KG1 (cell line): ENCODE measurements at places on chromosomes 13 and 19.

DNA sequence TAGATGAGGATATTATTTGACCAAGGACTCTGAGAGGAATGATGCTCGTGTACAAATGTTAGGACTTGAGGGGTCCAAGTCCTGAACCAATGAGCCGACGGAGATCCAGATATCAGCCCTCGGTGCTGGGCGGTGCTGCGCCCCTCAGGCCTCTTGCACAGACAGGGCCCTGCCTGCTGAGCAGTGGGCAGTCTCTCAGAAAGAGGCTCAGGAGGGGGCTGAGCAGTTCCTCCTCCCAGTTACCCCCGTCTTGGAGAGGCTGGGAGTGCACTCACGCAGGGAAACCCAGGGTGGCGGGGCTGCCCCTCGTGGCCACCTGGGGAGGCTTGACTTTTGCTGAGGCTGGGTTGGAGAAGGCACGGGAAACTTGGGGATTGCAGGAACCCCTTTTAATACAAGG is 18.4 kb downstream of the TEX29 start:
- DNase-seq, result no peak

- DNase-seq, result no peak
Measured at GRCh38 chr13:105463011-105463501, 1072.4 kb downstream of the EFNB2 start.

DNA sequence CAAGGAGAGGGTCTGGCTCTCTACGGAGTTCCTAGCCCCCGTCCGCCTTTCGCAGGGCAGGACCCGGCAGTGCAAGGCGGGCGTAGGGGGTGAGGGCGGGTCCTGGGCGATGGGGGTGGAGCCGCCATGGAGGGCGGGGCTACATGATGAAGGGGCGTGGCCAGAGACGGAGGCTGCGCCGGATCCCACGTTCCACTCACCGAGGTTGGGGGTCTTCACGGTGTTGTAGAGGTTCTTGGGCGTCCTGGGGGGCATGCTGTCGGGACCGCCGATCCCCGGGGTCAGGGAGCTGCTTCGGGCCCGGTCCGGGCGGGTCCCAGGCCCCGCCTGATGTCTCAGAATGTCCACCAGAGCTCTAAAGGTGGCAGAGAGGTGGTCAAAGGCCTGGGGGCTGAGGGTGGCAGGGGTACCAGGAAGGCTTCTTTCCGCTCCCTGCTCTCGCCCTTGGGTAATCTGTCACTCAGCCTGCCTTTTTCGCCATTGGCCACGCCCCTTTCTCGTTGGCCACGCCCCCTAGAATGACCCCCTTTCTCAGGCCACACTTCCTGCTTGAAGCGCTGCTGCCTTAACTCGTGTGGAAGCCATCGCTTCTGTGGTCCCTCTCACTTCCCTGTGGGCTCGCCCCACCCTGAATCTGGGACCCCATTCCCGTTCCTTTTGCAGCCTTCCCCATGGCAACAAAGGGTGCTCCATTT is 2.5 kb downstream of the SHISA7 start:
- DNase-seq, result no peak

GRCh38 chr13:98103531-98103930 is 39.4 kb upstream of the FARP1 start:
- DNase-seq, result no peak

DNA sequence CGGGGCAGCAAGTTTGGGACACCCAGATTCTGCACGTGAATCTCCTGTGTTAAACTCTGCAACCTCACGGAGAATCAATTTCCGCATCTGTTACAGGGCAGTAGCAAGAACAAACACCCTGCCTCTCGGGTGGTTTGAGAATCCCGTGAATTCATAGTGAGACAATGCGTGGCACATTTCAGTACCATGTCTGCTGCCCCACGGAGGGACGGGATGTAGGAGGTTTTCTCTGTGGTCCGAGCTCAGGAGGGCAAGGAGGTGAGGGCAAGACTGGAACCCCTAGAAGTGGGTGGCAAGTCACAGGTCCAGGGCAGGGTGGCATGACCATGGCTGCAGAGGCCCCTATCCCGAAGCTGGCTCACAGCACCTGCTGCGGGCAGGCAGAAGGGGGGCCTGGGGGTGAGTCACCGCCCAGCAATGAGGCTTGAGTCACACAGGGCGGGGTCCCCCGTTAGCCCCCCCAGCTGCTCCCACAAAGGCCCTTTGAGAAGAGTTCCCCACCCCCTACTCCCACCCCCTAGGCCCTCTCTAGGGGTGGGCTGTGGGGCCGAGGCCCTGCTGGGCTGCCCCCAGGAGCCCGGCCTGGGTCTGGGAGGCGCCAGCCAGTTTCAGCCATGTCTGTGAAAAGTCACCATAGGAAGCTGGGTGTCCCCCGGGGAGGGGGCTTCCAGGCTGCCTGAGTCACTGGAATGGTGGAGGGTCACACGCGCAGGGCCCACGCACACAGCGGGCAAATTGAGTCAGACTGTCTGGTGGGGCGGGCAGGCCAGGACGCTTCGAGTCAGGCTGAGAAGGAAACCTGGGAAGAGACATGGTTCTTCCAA is 25.8 kb upstream of the NANOS3 start:
- DNase-seq, result no peak

- DNase-seq, result no peak
Measured at GRCh38 chr19:49807058-49807903, 5.8 kb downstream of the FUZ start.

DNA sequence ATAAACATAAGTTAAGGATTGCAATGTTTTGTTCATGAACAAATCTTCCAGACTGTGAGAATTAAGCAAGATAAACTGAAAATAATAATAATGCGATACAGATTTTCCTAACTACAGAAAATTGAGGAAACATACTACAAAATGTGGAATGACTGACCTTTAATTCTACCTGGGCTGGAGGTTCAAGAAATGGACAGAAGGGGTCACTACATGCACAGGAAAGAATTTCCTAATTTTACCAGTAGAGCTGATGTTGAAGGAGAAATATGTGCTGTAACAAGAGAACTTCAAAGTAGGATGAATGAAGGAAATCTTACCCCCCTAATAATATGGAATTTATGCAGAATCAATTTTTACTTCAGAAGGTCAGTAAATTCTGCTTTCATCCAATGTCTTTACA is 62.3 kb downstream of the ZNF627 start:
- no peak for DNase-seq

- no peak for DNase-seq
Measured at GRCh38 chr13:30882026-30882850, 23.8 kb upstream of the MEDAG start.

DNA sequence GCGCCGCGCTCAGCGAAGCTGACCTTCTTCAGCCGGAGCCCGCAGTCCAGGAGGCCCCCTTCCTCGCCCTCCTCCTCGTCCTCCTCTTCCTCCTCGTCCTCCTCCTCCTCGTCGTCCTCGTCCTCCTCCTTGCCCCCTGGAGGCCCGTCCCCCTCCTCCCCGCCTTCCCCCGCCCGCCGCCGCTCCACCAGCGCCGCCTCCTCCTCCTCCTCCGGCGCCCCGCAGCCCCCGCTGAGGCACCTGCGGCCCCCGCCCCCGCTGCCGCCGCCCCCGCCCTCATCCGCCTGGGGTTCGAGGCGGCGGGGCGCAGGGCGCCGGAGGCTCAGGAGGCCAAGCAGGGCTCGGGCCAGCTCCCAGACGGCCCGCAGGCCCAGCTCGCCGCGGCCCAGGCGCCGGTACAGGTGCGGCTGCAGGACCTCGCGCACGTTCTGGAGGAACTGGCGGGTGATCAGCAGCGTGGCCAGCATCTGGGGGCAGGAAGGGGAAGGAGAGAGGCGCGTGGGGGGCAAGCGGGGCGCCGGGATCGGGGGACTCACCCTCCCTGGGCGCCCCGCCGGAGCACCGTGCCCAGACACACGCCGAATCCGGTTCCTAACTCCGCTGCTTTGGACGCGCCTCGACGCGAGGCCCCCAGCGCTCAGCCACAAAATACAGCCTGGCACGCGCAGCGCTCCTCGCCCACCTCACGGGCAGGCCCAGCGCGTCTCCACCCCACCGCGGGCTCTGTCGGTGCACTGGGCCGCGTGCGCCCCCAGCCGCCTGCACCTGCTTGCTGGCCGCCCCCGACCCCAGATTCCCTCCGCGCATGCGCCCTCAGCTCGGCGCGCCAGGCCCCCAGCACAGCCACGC is 5.9 kb downstream of the ANO8 start:
- no peak for DNase-seq

DNA sequence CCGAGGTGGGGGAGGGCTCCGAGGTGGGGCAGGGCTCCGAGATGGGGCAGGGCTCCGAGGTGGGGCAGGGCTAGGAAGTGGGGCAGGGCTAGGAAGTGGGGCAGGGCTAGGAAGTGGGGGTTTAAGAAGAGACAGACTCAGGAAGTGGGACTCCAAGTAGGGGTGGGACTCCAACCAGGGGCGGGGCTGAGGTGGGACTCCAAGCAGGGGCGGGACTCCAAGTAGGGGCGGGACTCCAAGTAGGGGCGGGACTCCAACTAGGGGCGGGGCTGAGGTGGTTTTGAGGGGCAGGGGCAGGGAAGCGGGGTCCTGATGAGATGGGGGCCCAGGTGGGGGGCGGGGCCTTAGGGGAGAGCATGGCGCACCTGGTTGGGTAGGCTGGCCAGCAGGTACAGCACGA is 13.6 kb downstream of the CFD start:
- no peak for DNase-seq

DNA sequence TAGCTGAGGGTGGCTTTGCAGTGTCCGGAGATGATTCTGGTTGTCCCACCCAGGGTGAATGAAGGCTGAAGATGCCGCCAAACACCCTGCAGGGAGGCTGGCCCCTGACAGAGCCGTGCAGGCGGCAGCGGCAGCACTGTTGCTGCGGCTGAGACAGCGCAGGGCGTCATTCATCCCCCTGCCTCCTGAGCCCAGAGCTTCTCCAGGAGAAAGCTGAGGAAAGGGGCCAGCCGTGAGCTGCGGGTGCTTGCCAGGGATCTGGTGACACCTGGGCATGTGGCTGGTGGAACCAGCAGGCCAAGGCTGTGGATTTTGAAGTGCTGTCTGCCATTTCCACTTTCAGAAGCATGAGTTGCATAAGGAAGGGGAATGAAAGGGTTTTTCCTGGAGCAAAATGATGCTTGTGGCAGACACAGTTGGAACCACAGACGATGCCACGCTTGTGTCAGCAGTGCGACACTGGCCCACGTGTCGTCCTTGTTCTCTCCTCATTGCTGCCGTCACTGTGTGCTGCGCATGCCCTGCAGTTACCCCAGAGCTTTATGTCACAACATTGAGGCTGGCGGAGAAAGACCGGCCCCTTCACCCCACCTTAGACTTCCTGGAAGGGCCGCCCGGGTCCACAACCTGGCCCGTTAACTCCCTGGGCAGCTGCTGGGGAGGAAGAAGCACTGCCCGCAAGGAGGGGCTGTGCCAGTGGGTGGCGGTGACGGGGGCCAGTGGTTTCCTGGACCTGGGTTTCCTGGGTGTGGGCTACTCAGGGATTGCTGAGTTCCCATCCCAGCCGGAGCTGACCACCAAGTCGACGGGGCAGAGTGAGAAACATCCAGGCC is 22.7 kb downstream of the TFDP1 start:
- DNase-seq, result no peak

DNA sequence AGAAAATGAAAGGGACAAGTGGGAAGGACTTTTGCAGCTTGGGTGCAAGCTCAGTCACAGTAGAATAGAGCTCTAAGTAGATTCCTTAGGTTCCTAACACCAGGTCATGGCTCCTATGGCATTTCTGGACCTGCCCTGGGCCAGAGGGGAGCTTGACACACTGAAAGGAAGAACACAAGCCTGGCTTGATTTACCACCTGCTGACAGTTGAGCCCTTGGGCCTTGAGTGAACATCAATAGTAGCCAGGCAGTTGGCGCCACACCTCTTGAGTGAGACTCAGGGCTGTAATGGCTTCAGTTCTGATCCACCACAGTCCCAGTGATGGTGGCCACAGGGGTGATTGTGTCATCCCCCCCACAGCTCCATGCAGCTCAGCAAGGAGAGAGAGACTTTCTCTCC is 221.9 kb upstream of the PCDH17 start:
- no peak for DNase-seq

DNA sequence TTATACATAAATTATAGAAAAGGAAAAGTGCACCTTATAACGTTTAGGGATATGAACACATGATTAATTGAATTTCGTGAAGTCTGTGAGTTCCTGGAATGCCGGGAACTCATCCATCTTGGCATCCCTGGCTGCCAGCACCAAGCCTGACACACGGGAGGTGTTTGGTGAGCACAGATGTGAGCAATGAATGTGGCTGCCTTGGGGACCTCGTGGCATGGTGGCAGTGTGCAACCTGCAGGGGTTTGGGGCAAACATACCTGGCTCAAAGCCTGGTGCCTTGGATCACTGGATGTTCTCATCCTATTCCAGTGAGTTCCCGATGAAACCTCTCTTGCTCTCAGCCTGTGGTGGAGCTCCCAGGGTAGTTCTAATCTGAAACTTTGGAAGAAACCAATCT is 10.4 kb upstream of the MAP2K2 start:
- DNase-seq, result no peak

DNA sequence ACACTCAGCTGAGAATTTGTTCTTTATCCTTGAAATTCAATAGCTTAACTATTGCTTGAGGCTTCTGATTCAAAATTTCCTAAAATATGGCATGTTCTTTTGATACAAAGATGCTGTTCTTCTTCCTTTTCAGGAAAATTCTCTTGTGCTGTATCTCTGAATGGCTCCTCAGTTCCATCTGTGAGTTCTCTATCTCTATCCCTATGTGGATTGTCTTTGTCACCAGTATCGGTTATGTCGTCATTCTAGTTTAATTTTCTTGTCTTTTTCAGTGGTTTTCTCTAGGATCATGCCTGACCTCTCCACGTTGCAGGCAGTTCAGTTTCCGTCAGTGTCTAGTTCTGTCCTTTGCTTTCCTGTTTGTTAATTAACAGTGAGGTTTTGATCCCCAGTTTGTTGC is 104.6 kb upstream of the GJB6 start:
- no peak for DNase-seq

GRCh38 chr19:16619457-16619856 is 8.5 kb downstream of the MED26 start:
- no peak for DNase-seq

DNA sequence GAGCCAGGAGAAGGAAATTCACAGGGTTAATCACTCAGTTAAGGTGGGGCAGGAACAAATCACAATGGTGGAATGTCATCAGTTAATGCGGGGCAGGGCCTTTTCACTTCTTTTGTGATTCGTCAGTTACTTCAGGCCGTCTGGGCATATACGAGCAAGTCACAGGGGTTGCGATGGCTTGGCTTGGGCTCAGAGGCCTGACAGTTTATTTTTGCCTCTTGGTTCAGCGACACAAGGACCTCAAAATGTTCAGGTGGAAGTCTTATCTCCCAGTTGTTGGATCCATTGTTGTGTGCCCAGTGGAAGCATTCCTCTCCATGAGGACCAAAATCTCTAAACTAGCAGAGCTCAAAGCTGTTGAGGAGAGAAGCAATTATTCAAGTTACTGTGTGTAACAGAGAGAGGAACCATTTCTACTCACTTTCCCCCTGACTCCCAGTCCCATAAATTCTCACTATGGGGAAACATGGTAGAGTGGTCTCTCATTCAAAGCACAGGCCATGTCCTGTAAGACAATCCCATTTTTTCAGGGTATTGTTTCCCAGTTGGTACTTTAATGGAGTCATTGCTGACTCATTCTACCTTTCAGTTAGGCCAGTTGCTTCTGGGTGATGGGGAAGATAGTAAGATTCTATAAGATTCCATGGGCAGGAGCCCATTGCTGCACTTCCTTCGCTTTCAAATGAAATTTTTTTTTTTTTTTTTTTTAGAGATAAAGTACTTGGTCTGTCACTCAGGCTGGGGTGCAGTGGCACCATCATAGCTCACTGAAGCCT is 8.8 kb upstream of the COX7A1 start:
- no peak for DNase-seq
